Upper lobe of left lung (tissue), 6 donors: ENCODE measurements at places on chromosomes 7 and 10. TPM values are rescaled to one million over a fixed set of nuclear protein-coding genes. Genes with fewer than 3 reads are reported as not detected.

GRCh38 chr7:111012799-111013675 is 77.9 kb upstream of the LRRN3 start:
- H3K27me3 ChIP-seq = no peaks in the 10 kb centered on the region
- H3K36me3 ChIP-seq = no peaks in the 10 kb centered on the region
- no peak for DNase-seq
- peak overlapping the region; percentile 43 for H3K27ac ChIP-seq

DNA sequence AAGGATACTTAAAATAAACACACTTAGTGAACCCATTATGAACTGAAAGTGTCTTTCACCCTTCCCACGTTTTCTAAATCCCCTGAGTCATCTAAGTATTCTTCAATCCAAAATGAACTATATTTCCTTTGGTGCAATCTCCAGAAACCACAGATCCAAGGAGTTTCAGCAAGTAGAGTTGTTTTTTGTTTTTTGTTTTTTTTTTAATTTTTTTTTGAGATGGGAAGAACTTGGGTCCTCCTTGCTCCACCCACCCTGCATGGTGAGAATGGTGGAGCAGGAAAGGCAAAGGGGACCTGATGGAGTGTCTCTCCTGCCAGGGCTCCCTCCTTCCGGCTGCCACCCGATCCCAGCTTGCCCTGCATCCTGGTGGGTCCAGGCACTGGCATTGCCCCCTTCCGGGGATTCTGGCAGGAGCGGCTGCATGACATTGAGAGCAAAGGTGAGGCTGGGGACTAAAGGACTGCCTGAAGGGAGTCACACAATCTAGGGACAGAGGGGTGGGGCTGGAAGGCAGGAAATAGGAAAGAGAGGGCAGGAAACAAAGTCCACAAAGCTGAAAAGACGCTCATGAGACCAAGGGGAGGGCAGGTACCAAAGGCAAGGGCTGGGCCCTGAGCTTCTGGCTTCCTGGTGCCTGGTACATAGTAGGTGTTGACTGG is 12.1 kb downstream of the ATG9B start:
- H3K27me3 ChIP-seq = peaks cover 12% of the 10 kb centered on the region
- DNase-seq = no peak
- no peak overlapping the region for H3K27ac ChIP-seq
- peaks cover 45% of the 10 kb centered on the region for H3K4me1 ChIP-seq
- no peak overlapping the region for H3K4me3 ChIP-seq

UBE2H gene
- total RNA-seq = 65.3 TPM

- H3K27me3 ChIP-seq = no peaks in the 10 kb centered on the region
- no peaks in the 10 kb centered on the region for H3K36me3 ChIP-seq
- H3K4me1 ChIP-seq = no peaks in the 10 kb centered on the region
- DNase-seq = no peak
- no peak overlapping the region for H3K27ac ChIP-seq
These were observed 17.4 kb downstream of the C7orf57 start for GRCh38 chr7:48052748-48053147.

MYOF gene
- total RNA-seq = 150 TPM

- H3K36me3 ChIP-seq = no peaks in the 10 kb centered on the region
- H3K27ac ChIP-seq = no peak overlapping the region
- no peak for DNase-seq
- peaks cover 3% of the 10 kb centered on the region for H3K4me1 ChIP-seq
- no peaks in the 10 kb centered on the region for H3K27me3 ChIP-seq
- H3K4me3 ChIP-seq = no peak overlapping the region
These were observed 228.0 kb downstream of the TWIST1 start for GRCh38 chr7:18889436-18889835.

- H3K27me3 ChIP-seq = no peaks in the 10 kb centered on the region
- no peak overlapping the region for H3K27ac ChIP-seq
- H3K36me3 ChIP-seq = no peaks in the 10 kb centered on the region
- H3K4me1 ChIP-seq = no peaks in the 10 kb centered on the region
These were observed 79.8 kb downstream of the ADARB2 start for GRCh38 chr10:1657479-1657878.

- no peaks in the 10 kb centered on the region for H3K27me3 ChIP-seq
- H3K27ac ChIP-seq = no peak overlapping the region
- no peak for DNase-seq
These were observed 120.3 kb downstream of the VIPR2 start for GRCh38 chr7:159024280-159024951.
